Kasumi-1 (cell line): ENCODE measurements at places on chromosomes 1 and 21.

DNA sequence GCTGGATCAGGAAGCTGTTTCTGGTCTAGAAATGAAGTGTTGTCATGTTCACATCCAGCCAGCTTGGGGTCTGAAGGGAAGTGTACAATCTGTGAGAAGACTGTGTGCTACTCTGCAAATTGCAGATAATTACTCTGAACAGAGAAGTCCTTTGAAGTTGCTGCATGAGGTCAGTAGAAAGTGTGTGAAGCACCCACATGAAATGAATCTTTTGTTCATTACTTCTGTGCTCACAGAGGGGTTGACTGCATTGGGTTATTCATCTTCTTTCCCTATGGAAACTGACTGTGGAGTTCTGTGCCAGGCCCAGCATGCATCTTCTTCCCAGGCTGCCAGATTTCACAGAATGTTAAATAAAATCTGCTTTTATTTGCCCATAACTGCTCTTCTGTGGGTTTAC, 47.1 kb downstream of the CTH start:
- peak; percentile 60 for DNase-seq

GRCh38 chr21:32702702-32703101, 25.1 kb downstream of the SYNJ1 start:
- DNase-seq, result no peak

- DNase-seq, result no peak
These were observed 7.5 kb upstream of the TP53BP2 start for GRCh38 chr1:223853275-223853674.

DNA sequence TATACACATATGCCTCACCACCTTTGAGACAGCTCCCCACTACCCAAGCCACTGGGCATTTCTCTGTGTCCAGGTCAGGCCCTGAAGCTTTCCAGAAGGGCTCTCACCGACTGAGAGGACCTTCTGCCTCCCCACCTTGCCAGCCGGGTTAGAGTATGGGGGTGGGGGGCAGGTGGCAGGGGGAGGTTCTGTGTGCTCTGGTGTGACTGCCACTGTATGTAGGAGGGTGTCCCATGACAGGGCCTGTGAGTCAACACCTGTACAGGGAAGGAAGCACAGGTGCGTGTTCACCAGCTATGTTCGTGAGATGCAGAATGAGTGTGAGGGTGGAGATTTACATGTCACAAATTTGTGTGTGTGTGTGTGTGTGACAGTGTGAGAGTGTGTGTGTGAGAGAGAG, 7.0 kb downstream of the AHDC1 start:
- no peak for DNase-seq

GRCh38 chr1:172404121-172404520, 16.4 kb upstream of the C1orf105 start:
- DNase-seq, result no peak

GRCh38 chr1:27662707-27663393, 9.1 kb downstream of the IFI6 start:
- DNase-seq, result peak; percentile 90

GRCh38 chr1:77687519-77687906, 5.1 kb upstream of the ZZZ3 start:
- DNase-seq, result no peak

GRCh38 chr1:209613400-209614150, 30.1 kb downstream of the CAMK1G start:
- DNase-seq, result no peak

DNA sequence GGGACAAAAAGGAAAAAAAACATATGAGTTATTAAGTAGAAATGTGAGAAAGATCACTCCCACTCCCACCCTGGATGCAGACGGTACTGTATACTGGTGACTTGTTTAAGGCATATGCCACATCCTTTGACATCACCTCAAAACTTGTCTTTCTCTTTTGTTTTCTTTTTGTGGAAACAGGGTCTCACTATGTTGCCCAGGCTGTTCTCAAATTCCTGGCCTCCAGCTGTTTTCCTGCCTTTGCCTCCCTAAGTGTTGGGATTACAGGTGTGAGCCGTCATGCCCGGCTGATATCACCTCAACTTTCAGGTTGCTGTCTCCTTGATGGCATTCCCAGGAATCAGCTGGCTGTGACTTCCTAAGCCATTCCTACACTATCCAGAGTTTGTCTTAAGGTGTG, 18.4 kb upstream of the KHDRBS1 start:
- no peak for DNase-seq

DNA sequence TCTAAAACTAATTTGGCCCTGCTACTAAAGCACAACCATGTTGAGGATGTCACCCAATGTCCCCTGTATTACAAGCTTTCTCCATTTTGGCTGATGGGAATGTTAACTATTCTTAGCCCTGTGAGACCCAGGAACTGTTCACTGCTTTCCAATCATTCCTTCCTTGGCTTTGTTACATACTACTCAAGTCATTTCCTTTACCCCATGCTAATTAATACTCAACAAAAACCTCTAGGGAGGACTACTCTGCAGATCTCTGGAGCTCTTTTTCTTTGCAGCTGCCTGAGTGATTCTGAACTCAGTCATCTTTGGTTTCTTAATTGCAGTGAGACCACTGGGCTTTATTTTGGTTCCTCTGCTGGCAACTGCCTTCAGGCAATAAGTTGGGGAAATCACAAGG, 23.3 kb upstream of the RPE65 start:
- no peak for DNase-seq
